ENCODE measurements at places on chromosomes 12 and 14.

DNA sequence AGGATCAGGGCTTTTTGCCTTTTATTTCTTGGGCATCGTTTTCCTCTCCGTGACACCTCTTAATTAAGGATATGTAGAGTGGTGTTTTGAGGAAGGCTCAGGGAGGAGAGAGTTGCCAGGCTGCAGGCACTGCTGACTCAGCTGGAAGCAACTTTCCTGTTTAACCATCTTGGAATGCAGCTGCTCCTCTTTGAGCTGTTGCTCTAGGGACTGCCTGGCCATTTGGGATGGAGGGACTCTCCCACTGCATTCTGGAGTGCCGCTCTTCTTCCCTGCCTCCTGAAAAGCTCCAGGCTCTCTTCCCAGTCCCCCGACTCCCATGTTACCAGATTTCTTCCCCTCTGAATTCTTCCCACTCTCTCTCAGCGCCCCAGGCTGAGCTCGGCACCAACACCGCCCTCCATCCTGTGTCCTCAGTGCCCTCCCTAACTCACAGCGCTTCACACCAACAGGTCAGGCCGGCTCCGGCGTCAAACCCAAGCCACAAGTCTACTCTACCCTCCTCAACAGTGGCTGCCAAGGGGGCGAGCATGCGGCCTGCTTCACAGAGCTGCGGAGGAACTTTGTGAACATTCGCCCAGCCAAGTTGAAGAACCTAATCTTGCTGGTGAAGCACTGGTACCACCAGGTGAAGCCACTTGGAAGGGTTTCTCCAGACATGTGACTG, 5.9 kb downstream of the OAS3 start:
- DNase-seq = no peak

DNA sequence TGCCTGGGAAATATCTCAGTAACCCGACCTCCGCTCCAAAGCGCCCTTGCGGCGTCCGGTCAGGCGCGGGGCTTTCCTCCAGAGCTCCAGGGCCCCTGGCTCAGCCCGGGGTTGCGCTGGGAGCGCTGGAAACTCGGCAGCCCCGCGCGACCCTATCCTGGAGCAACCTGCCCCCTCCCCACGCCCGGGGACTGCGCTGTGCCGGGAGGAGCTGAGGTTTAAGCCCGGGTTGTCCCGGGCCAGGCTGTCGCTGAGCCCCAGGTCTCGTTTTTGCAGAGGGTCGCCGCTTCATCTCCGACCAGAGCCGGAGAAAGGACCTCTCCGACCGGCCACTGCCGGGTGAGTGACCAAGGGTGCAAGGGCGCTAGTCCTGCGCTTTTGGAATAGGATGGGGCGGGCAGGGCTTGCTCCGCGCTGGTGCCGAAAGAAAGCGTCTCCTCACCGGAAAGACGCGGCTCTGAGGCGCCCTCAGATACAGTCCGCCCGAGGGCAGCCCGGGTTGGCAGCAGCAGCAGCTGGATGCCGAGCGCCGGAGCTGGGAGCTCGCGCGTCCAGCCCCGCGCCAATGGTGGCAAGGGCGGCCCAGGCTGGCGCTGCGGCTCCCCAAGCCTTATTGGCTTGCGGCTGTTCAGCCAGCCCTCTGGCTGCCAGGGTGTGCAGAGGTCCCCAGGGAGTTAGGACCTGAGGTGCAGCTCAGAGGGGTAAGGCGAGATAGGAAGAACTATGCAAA, 1.5 kb downstream of the SPX start:
- DNase-seq = no peak

- DNase-seq = no peak
Observed at GRCh38 chr12:47557386-47557785, 148.4 kb downstream of the RPAP3 start.

DNA sequence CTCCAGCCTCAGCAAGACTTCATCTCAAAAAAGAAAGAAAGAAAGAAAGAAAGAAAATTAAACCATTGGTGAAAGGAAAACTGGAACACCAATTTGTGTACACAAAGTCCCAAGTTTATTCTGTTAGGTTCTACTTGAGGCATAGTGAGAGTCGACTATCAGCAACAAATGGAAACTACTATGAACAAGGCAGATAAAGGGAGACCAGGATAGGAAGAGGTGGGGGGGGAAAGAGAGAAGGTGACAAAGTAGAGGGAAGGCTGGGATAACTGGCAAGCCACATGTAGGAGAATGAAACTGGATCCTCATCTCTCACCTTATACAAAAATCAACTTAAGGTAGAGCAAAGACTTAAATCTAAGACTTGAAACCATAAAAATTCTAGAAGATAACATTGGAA, 25.6 kb downstream of the TFCP2 start:
- DNase-seq = no peak

DNA sequence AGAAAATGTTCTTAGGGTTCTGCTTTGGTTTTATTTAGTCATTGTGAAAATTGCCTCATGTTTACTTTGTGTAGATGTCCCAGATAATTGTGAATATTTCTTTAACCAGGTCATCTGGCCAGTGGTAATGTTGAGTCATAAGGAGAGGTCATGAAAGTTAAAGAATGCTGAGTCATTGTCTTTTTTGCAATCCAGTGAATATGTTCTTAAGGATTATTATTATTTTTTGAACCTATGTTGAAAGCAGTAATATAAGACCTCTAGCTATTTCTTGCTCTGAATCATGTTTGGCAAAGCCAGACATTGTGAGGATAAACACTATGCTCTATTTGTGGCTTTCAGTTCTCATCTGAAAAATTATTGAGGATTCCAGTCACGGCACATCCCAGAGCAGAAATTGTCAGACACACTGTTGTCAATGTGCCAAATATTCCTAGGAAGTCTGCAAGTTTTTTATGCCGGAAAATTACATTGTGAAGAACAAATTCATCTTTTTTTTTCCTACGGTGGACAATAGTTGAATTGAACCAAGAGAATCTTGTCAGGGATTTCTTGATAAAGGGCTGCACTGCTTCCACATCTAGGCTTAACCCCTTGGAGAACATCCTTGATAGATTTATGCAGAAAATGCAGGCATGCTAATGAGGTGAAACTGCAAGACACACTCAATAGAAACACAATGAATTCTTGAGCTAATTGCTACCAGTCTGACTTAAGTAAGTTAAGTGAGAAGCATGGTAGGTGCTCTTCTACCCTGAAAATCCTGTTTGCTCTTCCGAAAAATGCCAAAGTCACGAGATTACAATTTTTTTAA, 369.6 kb downstream of the ATP23 start:
- DNase-seq = no peak

DNA sequence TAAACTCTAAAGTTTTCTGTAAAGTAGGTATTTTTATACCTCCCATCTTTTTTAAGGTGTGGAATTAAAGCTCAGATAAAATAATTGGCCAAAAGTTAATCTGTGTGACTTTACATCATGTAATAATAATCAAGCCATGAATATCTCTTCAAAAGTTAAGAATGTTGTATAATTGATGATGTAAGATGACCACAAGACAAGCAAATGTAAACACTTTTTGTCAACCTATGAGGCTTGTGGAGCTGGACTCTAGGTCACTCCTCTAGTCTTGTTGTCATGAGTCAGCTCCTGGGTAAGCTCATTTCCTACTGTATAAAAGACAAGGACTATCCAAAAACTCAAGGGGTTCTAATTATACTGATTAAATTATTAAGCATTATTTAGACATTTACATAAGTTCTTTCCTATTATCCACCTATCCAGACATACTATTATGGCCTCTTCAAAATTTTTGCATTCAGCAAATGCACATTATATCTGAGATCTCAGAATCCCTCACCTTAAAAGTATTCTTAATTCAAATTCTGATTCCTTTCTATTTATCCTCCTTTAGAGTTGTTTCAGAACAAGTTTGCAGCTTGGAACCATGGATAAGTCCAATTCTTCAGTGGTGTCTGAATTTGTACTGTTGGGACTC, at the start of gene OR4K5:
Gene OR4K5 (plus strand): TSS at position 587 of the 637 bp plus-strand sequence. CDS start 0 bp downstream, at position 587.
- no peak for DNase-seq

DNA sequence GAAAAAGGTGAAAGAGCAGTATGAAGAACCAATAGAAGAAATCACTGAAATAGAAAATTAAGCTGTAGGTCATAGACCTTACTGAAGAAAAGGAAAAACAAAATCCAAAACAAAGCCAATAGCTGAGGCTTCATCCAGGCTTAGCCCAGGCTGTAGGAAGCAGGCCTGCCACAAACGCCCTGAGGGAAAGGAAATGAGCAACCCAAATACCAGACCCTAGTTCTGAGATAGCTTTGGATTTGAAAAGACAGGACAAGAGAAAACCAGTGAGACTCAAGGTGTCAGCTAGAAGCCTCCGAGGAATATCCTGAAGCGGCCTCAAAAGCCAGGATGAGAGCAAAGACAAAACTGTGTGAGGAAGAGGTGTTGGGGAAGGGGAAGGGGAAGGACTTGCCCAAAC, 79.2 kb downstream of the FERMT2 start:
- DNase-seq = no peak

GRCh38 chr12:41277100-41277945, 89.2 kb downstream of the PDZRN4 start:
- DNase-seq = no peak
